ENCODE measurements at places on chromosomes 2 and 18. TPM values are rescaled to one million over a fixed set of nuclear protein-coding genes. Genes with fewer than 3 reads are reported as not detected.

- DNase-seq: no peak
These were observed 71.3 kb upstream of the NYAP2 start for GRCh38 chr2:225328192-225328591.

Gene ALPI
- 2.9 TPM for total RNA-seq

Gene SCN7A
- total RNA-seq: 2.6 TPM

GRCh38 chr2:237299906-237300305 is 114.1 kb downstream of the COL6A3 start:
- DNase-seq: peak; percentile 98

- DNase-seq: no peak
These were observed 35.1 kb downstream of the HADHB start for GRCh38 chr2:26279886-26280285.

Gene HOXD8
- 8.7 TPM for total RNA-seq

DNA sequence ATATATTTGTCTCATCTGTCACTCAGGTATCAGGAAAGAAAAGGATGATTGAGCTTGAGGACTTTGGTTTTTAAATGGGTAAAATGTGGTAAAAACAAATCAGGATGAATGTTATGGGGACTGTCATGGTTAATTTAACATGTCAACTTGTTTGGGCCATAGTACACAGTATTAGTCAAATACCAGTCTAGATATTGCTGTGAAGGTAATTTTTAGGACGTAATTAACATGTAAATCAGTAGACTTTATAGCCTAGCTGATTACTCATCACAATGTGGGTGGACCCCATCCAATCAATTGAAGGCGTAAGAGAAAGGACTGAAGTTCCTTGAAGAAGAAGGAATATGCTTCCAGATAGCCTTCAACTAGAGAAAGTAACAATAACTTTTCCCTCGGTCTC is 275.7 kb upstream of the ZNF804A start:
- no peak for DNase-seq

DNA sequence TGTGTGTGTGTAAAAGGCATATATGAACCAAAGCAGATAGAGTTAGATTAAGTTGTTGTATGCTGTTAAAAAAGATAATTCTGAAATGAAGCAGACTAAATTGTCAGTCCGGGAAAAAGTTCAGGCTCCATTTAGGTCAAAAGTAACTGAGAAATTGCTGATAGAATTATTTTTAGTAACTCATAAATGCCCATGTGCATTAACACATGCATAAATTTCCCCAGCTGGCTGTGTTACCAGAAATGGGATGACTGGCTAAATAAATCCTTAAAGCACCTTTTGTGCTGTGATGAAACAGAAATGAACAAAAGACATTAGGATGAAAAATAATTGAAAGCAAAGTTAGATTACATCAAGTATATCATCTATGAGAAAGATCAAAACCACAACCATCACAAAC is 111.3 kb downstream of the NYAP2 start:
- DNase-seq: peak; percentile 27

DNA sequence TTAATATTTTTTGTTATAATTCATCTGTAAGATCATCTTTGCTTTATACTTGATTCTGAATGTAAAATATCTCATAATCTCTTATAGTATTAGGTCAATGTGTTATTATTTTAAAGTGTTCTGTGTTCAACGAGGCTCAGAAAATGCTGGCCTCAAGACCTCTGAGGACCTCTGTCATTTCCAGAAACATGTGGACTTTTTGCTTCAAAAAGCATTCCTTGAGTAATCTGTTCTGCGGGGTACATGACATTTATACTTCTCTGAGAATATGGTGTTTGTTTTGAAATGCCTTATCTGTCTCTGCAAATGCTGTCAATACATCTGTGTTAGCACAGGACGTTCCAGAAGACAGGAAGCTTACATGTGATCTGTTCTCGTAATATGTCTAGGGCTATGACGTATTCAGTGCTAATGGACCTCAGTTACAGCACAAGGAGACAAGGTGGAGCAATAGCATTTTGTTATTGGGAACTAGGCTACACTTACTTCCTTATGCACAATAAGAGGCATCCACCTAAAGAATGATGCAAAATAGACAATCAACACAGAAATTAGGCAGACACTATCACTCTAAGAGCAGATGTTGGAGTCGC is 37.6 kb upstream of the IL1RL1 start:
- DNase-seq: no peak

Gene NOL4
- 2.9 TPM for total RNA-seq

GRCh38 chr2:164542581-164543021 is 78.7 kb downstream of the GRB14 start:
- peak; percentile 35 for DNase-seq

DNA sequence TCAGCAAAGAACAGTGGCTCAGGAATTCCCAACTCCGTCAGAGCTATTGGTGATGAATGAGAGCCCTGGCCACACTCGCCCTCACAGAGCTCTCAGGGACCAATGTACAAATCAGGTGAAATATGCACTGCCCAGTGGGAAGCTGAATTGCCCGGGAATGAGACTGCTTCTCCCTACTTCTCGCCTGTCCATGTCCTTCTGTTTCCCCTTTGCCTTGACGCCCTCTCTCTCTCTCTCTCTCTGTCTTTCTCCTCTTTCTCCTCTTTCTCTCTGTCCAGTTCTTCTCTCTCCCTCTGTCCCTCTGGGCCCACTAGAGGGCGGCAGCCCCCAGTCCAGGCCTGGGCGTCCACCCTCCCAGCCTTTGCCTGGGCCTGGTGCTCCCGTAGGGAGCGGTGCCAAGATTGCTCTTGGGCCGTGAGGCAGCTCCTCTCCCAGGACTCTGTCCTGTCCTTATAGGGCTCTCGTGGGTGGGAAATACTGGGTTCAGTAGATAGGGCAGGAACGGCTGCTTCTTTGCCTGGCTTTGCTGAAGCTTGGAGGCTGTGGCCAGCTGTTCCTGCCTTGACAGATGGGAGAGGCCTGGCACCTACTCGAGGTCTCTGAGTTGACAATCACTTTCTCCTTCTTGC is 28.4 kb upstream of the PUM2 start:
- DNase-seq: peak; percentile 97

Gene SGPP2
- 1.2 TPM for total RNA-seq

DNA sequence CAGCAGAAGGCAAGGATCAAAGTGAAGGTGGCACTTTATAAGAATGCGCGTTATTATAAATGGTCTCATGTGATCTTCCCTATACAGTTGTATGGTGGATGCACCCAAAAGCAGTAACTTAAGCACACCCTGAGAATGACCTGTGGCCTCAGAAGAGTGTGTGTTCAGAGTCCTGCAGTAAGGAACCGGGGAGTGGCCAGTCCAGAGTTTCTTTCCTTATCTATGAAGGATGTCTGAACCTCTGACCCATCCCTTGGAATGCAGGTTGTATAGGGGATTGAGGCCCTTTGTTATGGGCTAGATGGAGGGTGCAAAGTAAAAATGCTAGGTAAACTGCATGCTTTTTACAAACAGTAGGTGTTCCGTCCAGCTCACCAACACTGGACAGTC is 43.6 kb upstream of the ANKRD44 start:
- no peak for DNase-seq

- DNase-seq: no peak
These were observed 55.2 kb upstream of the REV1 start for GRCh38 chr2:99545066-99545465.

DNA sequence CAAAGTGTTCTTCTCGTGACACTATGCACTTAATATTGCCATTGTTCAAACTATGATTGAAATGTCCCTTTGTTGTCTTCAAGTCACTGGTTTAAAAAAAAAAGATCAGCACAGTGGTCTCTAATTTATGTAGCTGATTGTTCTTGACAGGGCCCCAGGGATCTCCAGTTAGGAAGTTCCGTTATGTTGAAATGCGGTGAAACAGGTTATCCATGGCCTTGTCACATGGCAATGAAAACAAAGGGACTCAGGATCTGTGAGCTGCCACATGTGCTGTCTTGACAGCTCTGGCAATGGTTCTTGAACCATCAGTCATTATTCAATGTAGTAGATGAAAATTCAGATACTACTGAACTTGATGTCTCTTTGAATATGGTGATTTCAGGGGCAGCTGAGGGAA is 147.4 kb downstream of the SETBP1 start:
- DNase-seq: no peak

DNA sequence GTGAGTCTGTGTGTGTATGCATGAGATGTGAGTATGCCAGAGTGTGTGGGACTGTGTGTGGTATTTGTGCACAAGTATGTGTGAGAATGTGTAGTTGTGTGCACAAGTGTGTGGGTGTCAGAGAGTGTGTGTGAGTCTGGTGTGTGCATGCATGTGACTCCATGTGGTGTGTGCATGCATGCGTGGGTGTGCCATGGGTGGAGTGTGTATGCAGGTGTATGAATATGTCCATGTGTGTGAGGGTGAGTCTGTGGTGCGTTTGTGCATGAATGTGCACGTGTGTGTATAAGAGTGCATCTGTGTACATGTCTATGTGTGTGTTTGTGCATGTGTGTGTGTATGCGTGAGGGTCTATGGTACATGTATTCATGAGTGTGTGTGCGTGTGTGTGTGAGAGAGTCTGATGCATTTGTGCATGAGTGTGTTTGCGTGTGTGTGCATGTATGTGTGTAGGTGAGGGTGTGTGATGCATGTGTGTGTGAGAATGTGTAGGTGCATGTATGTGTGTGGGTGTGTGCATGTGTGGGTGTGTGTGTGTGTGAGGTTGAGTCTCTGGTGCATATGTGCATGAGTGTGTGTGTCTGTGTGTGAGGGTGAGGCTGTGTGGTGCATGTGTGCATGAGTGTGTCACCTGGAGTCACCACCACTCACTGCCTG is 226.8 kb downstream of the LDLRAD4 start:
- no peak for DNase-seq

DNA sequence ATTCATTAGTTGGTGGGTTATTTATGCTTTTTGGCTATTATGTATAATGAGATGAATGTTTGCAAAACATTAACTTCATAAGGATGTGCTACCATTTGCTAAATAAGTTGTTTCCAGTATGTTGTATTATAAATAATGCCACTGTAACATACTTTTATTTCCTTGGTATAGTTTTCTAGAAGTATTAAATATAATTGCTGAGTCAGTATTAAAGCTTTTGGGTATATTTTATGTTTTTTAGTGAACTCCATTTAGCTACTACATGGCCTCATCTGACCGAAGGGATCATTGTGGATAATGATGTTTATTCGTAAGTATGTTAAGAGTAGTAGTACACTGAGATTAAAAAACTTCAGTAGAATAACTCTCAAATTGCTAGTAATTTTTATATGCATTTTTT is 73.8 kb downstream of the RAB3GAP1 start:
- DNase-seq: no peak

- no peak for DNase-seq
These were observed 215.4 kb upstream of the NRXN1 start for GRCh38 chr2:51247252-51247805.

Gene PRLH
- total RNA-seq: not detected

- peak; percentile 78 for DNase-seq
These were observed 861 bp downstream of the SLC39A10 start for GRCh38 chr2:195657634-195658540.

- peak; percentile 60 for DNase-seq
These were observed 21.4 kb upstream of the STON1 start for GRCh38 chr2:48508461-48509124.

Gene FBXO41
- 1.2 TPM for total RNA-seq

GRCh38 chr2:1701020-1701419 is 43.3 kb downstream of the PXDN start:
- DNase-seq: no peak

GRCh38 chr2:24745825-24746224 is 47.4 kb downstream of the PTRHD1 start:
- no peak for DNase-seq

Gene TCF7L1
- 4.3 TPM for total RNA-seq

- no peak for DNase-seq
These were observed 133.1 kb upstream of the SEC11C start for GRCh38 chr18:59006461-59007067.

GRCh38 chr2:29398384-29399237 is 283.4 kb downstream of the CLIP4 start:
- DNase-seq: no peak

DNA sequence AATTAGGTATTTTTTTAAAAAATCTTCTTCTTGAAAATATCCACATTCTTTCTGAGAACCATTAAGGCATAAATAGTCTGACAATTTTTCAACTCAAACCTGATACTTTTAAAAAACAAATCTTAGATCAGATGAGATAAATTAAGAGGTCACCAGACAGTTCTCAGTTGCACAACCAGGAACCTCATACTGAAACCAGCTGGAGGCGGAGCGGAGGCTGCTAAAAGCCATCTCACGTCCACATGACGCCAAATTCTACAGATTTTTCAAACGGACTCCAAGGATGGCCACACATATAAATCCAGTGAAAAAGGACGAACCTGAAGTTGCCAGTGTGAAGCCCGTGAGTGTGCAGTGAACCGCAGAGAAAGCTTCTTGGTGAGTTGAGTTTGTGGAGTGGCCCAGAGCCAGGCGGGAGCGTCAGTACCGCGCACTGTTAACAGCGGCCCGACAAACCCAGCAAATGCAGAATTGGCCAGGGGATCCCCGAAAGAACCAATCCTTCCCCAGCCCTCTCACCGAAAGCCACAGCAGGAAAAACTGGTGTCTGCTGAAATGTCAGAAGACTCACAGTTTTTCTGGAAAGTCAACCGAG is 53.1 kb upstream of the BBS5 start:
- no peak for DNase-seq

DNA sequence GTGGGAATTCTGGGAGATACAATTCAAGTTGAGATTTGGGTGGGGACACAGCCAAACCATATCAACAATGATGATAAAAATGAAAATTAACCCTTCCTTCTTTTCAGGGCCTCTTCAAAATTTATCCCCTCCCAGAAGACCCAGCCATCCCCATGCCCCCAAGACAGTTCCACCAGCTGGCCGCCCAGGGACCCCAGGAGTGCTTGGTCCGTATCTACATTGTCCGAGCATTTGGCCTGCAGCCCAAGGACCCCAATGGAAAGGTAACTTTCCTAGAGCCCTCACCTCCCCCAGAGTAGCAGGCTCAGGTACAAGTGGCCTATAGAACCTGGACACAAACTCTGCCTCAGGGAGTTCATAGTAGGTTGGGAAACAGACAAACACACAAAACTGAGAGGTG is 205.4 kb downstream of the DYSF start:
- no peak for DNase-seq

- no peak for DNase-seq
These were observed 5.9 kb downstream of the FER1L5 start for GRCh38 chr2:96648306-96648930.

DNA sequence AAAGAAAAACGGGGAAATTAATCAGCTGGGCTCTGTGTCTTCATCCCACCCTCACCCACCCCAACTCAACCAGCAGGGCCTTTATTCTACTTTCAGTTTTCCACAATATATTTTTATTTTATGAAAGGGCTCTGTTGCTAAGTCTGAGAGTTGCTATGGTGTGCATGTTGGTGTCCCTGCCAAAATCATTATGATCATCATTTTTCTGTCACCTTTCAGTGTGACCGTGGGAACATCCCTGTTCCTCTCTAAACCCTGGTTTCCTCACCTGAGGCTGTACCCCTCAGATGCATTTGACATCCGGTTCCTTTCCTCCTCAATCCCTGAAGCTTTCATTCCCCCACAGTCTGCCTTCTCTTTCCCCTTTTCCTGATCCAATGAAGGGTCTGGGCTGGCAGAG is 180.5 kb downstream of the ZFP36L2 start:
- no peak for DNase-seq

- peak; percentile 70 for DNase-seq
These were observed 2.2 kb downstream of the TGIF1 start for GRCh38 chr18:3451989-3452749.

- no peak for DNase-seq
These were observed 40.8 kb downstream of the AGPS start for GRCh38 chr2:177433402-177433801.

All from umbilical cord (tissue), 2 donors.